ENCODE measurements at places on chromosomes 3 and 15.

DNA sequence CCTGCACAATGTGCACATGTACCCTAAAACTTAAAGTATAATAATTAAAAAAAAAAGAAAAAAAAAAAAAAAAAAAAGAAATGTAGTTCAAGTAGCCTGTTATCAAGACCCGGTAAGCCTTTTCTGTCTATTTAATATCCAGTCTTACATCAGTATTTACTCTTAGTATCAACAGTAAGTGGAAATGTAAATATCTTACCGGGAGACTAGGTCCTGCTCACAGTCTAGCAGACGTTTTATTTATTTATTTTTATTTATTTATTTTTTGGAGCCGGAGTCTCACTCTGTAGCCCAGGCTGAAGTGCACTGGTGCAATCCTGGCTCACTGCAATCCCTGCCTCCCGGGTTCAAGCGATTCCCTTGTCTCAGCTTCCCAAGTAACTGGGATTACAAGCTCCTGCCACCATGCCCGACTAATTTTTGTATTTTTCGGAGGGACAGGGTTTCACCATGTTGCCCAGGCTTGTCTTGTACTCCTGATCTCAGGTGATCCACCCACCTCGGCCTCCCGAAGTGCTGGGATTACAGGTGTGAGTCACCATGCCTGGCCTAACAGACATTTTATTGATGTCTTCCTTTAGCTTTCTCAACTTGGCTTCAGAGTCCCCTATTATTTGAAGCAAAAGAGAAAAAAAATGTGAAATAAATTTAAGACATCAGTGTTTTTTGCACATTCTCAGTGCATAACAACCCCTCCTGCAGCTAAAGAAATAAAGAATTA, 19.9 kb downstream of the C2CD4B start:
- DNase-seq: no peak

GRCh38 chr3:32780735-32781210, 37.0 kb upstream of the TRIM71 start:
- DNase-seq: peak; percentile 32

- DNase-seq: no peak
Measured at GRCh38 chr3:27345959-27346865, 23.0 kb downstream of the NEK10 start.

DNA sequence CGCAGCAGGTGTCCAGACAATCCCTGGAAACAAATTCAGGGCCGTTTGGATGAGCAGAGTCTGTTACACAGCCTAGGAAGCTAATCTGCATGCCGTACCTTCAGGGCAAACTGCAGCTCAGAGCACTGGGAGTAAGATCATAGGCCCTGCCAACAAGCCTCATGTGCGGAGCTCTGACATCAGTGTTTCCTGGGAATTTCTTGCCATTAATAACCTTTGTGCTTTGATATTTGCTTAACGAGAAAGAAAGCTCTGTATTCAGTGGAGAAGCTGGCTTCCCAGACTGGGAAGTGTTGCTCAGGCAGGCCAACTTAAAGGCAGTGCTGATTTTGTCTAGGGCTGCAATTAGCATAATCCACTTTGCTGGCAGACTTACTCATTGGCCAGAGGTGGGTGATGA, 116.1 kb upstream of the KLHL25 start:
- no peak for DNase-seq

DNA sequence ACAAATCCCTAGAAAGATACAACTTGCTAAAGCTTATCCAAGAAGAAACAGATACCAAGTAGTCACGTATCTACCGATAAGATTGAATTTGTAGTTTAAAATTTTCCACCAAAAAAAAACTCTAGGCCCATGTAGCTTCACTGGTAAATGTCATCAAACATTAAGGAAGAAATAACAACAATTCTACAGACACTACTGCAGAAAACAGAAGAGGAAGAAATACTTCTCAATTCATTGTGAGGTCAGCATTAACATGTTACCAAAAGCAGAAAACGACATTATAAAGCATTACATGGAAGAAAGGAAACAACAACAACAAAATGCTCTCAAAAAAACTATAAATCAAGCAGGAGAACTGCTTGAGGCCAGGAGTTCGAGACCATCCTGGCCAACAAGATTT, 27.5 kb upstream of the TM4SF19 start:
- no peak for DNase-seq

- DNase-seq: no peak
Measured at GRCh38 chr3:30180310-30181177, 425.9 kb upstream of the TGFBR2 start.

GRCh38 chr3:69085168-69085832, 563 bp downstream of the ARL6IP5 start:
- peak; percentile 44 for DNase-seq

DNA sequence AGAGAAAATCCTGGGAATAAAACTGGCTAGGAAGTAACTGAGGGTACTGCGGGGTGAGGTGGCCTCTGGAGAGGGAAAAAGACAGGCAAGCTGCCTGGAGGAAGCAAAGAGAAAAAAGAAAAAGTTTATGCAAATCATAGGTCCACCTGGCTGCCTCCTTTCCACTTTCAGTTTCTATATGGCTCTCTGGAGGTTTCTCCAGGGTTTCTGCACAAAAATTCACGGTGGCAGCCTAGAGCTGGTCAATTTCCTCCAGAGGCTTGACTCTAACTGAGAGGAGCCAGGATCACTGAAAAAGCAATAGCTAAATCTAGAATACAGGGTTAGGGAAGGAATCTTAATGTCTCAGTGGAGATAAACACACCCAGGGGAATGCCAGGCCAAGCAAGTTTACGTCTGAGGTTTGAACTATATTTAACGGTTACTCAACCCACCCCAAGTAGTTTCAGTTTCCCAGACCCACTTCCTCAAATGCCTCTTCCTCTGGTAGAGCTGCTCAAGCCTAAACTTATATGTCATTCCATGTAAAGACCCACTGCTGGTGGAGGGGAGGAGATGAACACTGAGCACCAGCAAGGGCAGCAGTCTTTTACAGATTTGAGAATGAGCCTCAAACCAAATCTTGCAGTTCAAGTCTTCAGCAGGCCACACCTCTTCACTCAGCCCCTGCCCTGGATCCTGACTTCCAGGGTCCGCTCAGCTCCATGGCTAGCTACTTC, 5.7 kb downstream of the LYSMD2 start:
- DNase-seq: no peak

- no peak for DNase-seq
Measured at GRCh38 chr3:120753810-120754209, 11.3 kb downstream of the GTF2E1 start.
